WERI-Rb-1 (cell line): ENCODE measurements at places on chromosomes 5 and 9.

GRCh38 chr9:2923766-2924379 lies 80.0 kb upstream of the PUM3 start:
- no peak for DNase-seq

GRCh38 chr9:134493461-134494272 lies 147.9 kb upstream of the COL5A1 start:
- DNase-seq = no peak

- DNase-seq = no peak
Measured at GRCh38 chr9:75054368-75055001, 26.4 kb upstream of the CARNMT1 start.

- DNase-seq = peak; percentile 41
Measured at GRCh38 chr9:127015921-127016512, 101.4 kb downstream of the RALGPS1 start.

DNA sequence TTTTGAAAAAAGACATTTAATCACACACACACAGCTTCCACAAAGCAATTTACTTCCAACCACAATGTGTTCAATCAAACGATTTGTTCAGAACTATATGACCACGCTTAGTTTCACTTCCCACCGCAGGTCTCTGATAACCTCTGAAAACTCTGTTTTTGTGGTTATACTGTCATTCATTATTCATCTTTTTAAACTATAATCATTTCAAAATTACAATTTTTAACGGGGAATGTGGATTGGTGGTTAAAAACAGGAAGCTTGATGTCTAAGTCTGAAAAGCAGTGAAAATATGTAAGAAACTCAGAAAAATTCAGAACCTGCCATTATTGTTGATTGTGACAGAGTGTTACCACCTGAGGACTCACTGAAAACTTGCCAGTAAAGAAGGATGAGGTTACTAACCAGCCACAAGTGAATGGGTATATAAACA lies 12.7 kb upstream of the TMEM174 start:
- DNase-seq = no peak

GRCh38 chr9:118992813-118993794 lies 376.1 kb downstream of the BRINP1 start:
- DNase-seq = no peak

DNA sequence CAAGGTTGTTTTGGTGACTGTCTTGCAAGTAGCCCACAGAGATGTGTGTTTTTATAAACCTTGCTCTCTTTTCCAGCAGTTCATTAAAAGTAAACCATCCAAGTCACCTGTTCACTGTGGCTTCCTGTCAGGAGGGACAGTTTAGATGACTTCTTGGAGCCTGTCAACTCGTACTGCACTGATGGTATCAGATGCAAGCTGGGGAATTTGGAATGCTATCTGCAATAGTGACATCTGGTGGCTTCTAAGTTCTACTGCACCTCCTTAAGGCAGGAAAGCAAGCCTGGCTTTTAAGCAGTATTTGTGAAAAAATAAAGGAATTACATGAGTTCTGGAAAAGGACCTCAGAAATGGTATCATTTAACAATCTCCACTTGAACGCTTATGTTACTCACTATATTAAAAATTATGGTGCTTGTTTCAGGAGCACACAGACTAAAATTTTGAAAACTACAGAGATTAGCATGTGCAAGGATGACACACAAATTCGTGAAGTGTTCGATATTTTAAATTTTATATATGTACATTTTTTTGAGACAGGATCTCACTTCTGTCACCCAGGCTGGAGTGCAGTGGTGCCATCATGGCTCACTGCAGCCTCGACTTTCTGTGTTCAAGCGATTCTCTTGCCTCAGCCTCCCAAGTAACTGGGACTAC lies 164.0 kb downstream of the TTC39B start:
- DNase-seq = peak; percentile 15

- DNase-seq = no peak
Measured at GRCh38 chr9:119044806-119045205, 324.4 kb downstream of the BRINP1 start.

DNA sequence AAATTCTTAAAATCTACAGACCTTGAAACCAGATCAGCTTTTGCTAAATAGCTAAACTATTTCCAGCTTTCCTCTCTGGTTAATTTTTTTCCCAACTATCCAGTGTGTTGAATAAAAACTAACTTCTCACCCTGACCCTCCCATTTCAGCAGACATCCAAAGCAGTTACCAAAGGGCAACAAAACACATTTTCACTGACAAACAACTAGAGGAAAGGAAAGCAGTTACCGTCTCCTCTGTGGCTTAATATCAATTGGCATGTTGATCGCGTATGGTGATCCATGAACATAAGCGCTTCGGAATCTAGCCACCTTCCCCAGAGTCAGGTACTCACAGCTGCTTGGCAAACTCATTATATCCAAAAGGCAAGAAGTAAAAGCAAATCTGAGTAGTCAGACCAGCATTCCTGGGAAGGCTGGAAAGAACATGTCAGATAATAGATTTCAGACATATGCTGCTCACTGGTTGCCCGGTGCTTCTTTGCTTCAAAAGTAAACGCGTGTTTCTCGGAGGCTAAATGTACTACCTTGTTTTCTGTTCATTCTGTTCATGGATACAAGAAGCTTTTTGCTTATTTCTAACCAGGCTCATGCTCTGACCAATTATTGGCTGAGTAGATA lies 463.4 kb downstream of the PDE4D start:
- DNase-seq = no peak

DNA sequence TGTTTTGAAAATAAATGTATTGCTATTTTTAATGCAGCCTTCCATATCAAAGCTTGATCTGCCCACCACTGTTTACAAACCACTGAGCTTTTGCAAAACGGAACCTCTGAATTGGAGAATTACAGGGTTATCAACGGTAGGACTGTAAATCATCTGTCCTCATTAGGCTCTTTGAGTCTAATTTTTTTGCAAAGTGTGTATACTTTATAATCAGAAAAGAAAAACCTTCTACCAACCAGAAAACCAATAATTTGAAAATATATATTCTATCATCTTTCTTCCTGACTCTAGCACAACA lies 6.8 kb upstream of the SLC2A8 start:
- DNase-seq = no peak

GRCh38 chr9:129719135-129719534 lies 33.7 kb downstream of the PTGES start:
- DNase-seq = no peak

DNA sequence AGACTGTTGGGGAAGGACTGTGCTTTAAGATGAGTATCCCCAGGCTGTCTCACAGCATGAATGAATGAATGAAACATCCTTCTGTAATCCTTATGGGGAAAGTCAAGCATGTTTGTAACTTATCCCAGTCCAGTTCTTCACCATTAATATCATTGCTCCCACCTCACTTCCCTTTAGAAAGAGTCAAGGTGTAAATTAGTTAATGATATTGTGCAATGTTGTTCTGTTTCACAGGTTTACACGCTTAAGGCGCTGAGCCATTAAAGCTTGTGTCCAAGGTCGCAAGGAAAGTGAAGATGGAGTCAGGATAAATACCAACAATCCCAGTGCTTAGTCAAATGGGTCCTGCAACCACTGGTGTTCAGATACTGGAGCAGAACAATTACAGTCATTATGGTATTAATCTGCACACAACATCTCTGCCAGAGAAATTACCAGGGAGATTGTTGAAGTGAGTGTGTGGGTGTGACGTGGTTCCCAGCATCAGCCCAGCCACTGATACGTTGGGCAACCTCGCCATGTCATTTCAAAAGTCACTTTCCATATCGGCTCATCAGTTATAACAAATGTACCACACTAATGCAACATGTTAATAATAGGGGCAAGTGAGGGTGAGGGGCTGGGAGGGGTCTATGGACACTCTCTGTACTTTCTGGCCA lies 1.5 kb upstream of the MYO10 start:
- no peak for DNase-seq

GRCh38 chr5:129019401-129019908 lies 54.2 kb downstream of the SLC27A6 start:
- no peak for DNase-seq

DNA sequence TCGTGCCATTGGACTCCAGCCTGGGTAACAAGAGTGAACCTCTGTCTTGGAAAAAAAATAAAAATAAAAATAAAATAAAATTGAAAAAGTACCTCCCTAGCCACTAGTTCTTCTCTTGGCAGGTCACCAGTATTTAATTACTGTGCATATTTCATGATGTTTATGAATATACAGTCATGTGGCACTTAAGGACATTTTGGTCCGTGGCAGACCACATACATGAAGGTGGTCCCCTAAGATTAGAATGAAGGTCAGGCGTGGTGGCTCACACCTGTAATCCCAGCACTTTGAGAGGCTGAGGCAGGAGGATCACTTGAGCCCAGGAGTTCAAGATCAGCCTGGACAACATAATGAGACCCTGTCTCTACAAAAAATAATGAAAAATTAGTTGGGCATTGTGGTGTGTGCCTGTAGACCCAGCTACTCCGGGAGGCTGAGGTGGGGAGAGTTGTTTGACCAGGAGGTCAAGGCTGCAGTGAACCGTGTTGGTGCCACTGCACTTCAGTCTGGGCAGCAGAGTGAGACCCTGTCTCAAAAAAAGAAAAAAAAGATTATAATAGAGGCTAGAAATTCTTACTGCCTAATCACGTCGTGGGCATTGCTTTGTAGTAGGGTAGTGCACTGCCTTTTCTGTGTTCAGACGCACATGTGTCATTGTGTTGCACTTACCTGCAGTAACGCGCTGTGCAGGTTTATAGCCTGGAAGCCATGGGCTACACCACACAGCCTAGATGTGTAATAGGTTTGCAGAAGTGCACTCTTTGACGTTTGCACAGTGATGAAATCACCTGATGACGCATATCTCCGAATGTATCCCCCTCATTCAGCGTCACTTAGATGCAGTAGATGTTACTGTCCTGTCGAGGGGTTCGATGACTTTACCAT lies 12.8 kb downstream of the EHMT1 start:
- no peak for DNase-seq

GRCh38 chr5:62780888-62781287 lies 202.3 kb downstream of the LRRC70 start:
- no peak for DNase-seq

DNA sequence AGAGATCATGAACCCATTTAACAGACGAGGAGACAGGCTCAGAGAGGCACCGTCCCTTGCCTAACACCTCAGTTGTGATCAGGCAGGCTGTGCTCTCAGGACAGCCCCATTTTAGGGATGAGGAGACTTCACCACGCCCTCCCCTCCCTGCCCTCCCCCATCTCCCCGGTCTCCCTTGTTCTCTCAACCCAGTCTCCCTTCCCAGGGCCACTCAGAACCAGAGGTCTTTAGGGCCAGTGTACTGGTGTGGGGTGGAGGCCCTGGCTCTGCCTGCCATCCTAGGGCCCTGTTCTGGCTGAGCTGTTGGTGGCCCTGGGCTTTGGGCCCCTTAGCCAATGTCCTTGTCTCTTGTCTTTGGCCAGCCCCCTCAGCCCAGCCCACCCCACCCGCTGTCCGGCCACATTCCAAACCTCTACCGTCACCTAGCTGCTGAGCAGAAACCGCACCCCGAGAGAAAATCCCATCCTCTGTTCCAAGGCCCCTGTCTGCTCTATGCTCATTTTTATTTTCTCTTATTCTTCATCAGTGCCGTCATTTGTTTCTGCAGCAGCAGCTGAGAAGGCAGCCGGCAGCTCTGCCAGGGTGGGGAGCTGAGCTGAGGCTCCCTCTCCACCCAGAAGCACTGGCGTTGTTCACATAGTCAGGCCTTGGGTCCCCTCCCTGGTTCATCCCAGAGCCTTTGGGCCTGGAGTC lies 33.9 kb downstream of the OLFML2A start:
- DNase-seq = no peak

- DNase-seq = no peak
Measured at GRCh38 chr5:110053824-110054223, 364.1 kb downstream of the MAN2A1 start.

- DNase-seq = no peak
Measured at GRCh38 chr9:87184956-87185642, 237.8 kb upstream of the GAS1 start.

DNA sequence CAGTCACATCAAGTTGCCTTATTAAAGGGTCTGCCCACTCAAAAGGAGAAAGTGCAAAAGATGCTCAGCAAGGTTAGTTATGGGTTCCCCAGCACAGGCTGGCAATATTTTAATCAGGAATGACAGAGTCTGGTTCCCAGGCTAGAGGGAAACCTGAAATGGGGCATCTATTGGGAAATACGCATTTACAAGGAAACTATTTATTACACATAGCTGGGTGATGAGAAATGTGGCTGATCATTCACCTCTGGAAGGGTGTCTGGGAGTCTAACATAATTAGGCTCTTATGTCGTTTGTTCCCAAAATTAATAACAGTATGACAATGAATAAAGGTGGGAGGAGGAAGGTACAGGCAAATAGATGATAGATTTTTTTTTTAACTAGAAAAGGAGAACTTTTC lies 314.7 kb downstream of the ENC1 start:
- DNase-seq = no peak

DNA sequence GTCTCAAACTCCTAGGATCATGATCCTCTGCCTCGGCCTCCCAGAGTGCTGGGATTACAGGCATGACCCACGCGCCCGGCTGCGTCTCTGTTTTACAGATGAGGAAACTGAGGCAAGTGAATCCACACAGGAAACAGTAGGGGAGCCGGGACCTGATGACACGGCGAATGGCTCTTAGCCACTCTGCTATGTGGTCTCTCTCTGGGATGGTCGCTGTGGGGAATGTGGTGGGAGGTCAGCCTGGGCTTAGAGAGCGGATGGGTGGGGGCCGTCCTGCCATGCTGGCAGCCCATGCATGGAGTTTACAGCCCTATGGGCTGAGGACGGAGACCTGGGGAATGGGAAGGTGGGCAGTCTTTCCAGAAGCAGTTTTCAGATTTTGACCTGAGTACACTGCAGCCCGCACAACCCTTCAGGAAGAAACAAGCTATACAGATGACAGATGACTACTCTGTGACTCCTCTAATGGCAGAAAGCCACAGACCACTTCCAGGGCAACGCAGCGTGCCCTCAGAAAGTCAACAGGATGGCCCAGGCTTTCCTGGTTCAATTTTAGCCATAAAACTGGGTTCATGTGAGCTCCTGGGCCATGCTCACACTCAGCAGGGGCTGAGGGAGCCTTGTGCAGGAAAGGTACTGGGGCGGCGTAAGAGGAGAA lies 136.1 kb upstream of the RAPGEF1 start:
- no peak for DNase-seq

GRCh38 chr9:34986540-34987047 lies 3.0 kb upstream of the DNAJB5 start:
- DNase-seq = no peak

DNA sequence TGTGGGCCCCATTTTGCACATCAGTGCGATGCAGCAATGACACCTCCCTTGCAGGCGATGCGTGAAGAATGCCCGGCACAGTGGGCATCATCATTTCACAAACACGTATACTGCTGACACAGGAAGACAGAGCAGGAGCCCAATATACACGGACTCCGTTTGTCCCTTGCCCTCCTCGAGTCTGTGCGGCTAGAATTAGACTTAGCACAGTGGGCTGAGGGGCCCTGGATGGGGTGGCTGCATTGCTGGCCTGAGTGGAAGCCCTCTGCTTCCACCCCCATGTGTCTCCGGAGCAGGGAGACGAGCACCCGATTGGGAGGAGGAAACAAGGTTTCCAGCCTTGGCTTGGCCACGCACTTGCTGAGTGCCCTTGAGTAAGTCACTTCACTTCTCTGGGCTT lies 40.8 kb downstream of the GSN start:
- DNase-seq = no peak
